Astrocyte (in vitro differentiated cells and primary cell): ENCODE measurements at places on chromosomes 4 and X. TPM values are rescaled to one million over a fixed set of nuclear protein-coding genes. Genes with fewer than 3 reads are reported as not detected.

MAGEB10 gene
- total RNA-seq = not detected in 2 replicates

SHROOM2 gene
- 15.9 and 16.0 TPM in 2 replicates for total RNA-seq

MAGEA8 gene
- not detected in 2 replicates for total RNA-seq

NOX1 gene
- not detected in 2 replicates for total RNA-seq

SRPX2 gene
- total RNA-seq = 39.3 and 50.1 TPM in 2 replicates

STK26 gene
- 64.7 and 69.4 TPM in 2 replicates for total RNA-seq

UCP1 gene
- 0.34 and 0.46 TPM in 2 replicates for total RNA-seq

NFKB1 gene
- 17.2 and 19.9 TPM in 2 replicates for total RNA-seq

MBTPS2 gene
- total RNA-seq = 18.8 and 19.8 TPM in 2 replicates

ARX gene
- total RNA-seq = not detected in 2 replicates

CAPN6 gene
- total RNA-seq = 3.9 and 9.4 TPM in 2 replicates

PLK4 gene
- total RNA-seq = 2.8 and 3.6 TPM in 2 replicates

PABPC1L2B gene
- total RNA-seq = 0.14 TPM in 1 of 2 replicates, not detected in the other

DNA sequence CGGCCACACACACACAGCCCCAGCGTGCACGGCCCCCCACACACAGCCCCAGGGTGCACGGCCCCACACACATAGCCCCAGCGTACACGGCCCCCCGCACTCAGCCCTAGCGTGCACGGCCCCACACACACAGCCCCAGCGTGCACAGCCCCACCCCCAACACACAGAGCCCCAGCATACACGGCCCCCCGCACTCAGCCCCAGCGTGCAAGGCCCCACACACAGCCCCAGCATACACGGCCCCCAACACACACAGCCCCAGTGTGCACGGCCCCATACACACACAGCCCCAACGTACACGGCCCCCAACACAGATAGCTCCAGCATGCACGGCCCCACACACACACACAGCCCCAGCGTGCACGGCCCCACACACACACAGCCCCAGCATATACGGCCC is 17.6 kb downstream of the GAK start:
- H3K36me3 ChIP-seq = peaks cover 3% of the 10 kb centered on the region
- no peak overlapping the region for H3K4me3 ChIP-seq
- H3K4me1 ChIP-seq = no peaks in the 10 kb centered on the region
- DNase-seq = no peak
- no peaks in the 10 kb centered on the region for H3K27me3 ChIP-seq

- no peaks in the 10 kb centered on the region for H3K27me3 ChIP-seq
- no peak overlapping the region for H3K4me3 ChIP-seq
- no peak for DNase-seq
- H3K27ac ChIP-seq = no peak overlapping the region
- H3K36me3 ChIP-seq = peaks cover 10% of the 10 kb centered on the region
- no peaks in the 10 kb centered on the region for H3K4me1 ChIP-seq
These were observed 74.2 kb downstream of the BEND4 start for GRCh38 chr4:42078184-42078801.

GRCh38 chr4:44313702-44314101 is 134.9 kb downstream of the KCTD8 start:
- H3K4me3 ChIP-seq = no peak overlapping the region
- H3K27ac ChIP-seq = no peak overlapping the region
- DNase-seq = peak; percentile 24
- H3K36me3 ChIP-seq = no peaks in the 10 kb centered on the region

DNA sequence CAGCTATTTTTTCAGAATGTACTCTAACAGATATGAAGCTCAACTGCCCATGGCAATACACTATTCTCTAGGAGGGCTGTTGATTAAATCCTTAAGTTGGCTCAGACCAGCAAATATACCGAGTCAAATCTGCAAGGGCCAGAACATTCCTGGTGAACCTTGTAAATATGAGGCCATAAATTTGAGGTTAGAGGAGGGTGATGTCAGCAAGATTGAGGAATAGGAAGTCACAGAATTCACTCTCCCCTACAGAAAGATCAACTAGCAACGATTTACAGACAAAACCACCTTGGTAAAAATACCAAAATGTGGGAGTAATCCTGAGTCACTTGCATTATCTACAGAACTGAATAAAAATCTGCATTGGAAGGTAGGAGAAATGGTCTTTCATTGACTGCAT is 399.3 kb downstream of the GPM6A start:
- no peaks in the 10 kb centered on the region for H3K27me3 ChIP-seq
- peaks cover 21% of the 10 kb centered on the region for H3K4me1 ChIP-seq
- peak; percentile 91 for DNase-seq

GRCh38 chr4:62953752-62954151 is 1455.5 kb downstream of the TECRL start:
- H3K27me3 ChIP-seq = no peaks in the 10 kb centered on the region
- DNase-seq = no peak
- H3K4me3 ChIP-seq = no peak overlapping the region
- H3K36me3 ChIP-seq = no peaks in the 10 kb centered on the region

DNA sequence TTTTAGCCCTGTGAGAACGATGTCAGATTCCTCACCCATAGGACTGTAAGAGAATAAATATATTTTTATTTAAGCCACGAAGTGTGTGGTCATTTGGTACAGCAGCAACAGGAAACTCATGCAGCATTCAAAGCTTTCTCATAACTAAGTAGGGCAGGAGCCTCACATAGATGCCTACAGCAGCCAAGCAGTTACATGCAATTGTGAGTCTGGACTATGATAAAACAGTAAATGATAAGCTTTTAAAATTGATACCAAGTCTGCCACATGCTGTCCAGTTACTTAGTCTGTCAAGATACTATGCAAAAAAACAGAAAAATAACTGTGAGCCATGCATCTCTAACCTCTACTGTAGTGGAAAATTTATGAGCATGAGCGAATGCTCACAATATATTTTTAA is 359.6 kb downstream of the HS3ST1 start:
- H3K4me1 ChIP-seq = peaks cover 4% of the 10 kb centered on the region
- H3K27ac ChIP-seq = no peak overlapping the region
- DNase-seq = no peak
- H3K36me3 ChIP-seq = no peaks in the 10 kb centered on the region
- H3K27me3 ChIP-seq = no peaks in the 10 kb centered on the region

DNA sequence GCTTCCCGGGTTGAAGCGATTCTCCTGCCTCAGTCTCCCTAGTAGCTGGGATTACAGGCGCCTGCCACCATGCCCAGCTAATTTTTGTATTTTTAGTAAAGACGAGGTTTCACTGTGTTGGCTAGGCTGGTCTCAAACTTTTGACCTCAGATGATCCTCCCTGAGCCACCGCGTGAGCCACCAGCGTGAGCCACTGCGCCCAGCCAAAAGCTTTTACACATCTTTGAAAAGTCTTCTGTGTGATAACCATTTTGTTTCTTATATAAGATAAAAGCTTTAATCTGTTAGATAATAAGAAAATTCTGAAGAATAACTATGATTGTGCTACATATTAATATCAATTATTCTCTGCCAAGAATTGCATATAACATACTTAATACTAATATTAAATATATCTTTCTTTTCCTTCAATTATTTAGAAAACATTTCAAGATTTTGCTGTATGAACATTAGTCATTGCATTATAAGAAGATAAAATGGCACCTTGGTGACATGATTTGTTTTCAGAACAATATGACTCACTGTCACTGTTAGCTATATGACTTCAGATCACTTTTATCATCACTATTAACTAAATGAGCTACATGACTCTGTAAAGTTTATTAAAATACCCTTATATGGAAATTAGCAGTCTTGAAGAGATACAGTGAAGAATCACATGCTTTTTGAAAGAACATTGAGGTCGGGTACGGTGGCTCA is 33.4 kb downstream of the RUFY3 start:
- DNase-seq = no peak
- no peaks in the 10 kb centered on the region for H3K36me3 ChIP-seq
- no peak overlapping the region for H3K4me3 ChIP-seq
- H3K27ac ChIP-seq = no peak overlapping the region

GRCh38 chrX:2700405-2701320 is 9.6 kb downstream of the CD99 start:
- no peak overlapping the region for H3K4me3 ChIP-seq
- no peaks in the 10 kb centered on the region for H3K27me3 ChIP-seq
- no peaks in the 10 kb centered on the region for H3K36me3 ChIP-seq
- H3K27ac ChIP-seq = no peak overlapping the region
- H3K4me1 ChIP-seq = peaks cover 51% of the 10 kb centered on the region

GRCh38 chr4:10951306-10951705 is 266.7 kb upstream of the CLNK start:
- H3K4me1 ChIP-seq = peaks cover 7% of the 10 kb centered on the region
- H3K27me3 ChIP-seq = peaks cover 6% of the 10 kb centered on the region
- no peak overlapping the region for H3K27ac ChIP-seq

DNA sequence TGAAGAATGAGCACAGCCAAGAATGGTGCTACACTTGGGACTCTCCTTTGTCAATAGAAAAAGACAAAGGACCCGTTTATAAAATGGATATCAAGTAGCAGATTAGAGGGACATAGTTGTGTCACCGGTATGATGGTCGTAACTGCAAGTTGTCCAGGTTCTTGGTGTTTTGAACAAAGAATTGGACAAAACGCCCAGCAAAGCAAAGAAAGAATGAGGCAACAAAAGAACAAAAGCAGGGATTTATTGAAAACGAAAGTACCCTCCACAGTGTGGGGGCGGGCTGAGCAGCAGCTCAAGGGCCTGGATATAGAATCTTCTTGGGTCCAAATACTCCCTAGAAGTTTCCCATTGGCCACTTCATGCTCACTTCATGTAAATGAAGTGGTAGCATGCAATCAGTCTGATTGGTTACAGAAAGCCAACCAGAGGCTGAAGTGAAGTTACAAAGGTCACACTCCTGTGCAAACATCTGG is 54.7 kb downstream of the SHROOM3 start:
- no peak overlapping the region for H3K4me3 ChIP-seq
- H3K27ac ChIP-seq = no peak overlapping the region
- H3K27me3 ChIP-seq = no peaks in the 10 kb centered on the region
- peaks cover 4% of the 10 kb centered on the region for H3K4me1 ChIP-seq

- DNase-seq = no peak
- no peaks in the 10 kb centered on the region for H3K4me1 ChIP-seq
- no peak overlapping the region for H3K27ac ChIP-seq
- H3K27me3 ChIP-seq = peaks cover 6% of the 10 kb centered on the region
- no peak overlapping the region for H3K4me3 ChIP-seq
- no peaks in the 10 kb centered on the region for H3K36me3 ChIP-seq
These were observed 263.3 kb upstream of the CLNK start for GRCh38 chr4:10947898-10948297.

- H3K4me3 ChIP-seq = no peak overlapping the region
- no peaks in the 10 kb centered on the region for H3K36me3 ChIP-seq
- H3K27me3 ChIP-seq = no peaks in the 10 kb centered on the region
- no peak overlapping the region for H3K27ac ChIP-seq
These were observed 174.2 kb upstream of the DMD start for GRCh38 chrX:33385546-33385945.

DNA sequence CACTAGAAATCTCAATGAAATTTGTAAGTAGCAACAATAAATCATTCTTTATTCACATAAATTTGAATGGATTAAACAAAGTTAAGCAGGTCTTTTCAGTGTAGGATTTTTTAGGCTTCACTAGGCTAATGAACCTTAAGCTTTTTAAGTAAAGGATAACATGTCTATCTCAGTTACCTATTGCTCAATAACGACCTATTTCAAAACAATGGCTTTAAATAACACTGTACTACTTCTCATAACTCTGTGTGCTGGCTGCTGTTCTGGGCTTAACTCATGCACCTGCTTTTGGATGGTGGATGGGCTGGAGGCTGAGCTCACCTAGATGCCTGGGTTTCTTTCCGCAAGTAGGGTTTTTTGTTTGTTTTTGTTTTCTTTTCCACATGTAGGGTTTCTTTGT is 495.0 kb upstream of the SLIT2 start:
- DNase-seq = no peak
- H3K36me3 ChIP-seq = no peaks in the 10 kb centered on the region
- H3K4me3 ChIP-seq = no peak overlapping the region
- H3K27me3 ChIP-seq = no peaks in the 10 kb centered on the region
- H3K27ac ChIP-seq = no peak overlapping the region
- no peaks in the 10 kb centered on the region for H3K4me1 ChIP-seq

GRCh38 chr4:6720202-6720699 is 4.3 kb downstream of the BLOC1S4 start:
- peak; percentile 20 for DNase-seq
- no peak overlapping the region for H3K27ac ChIP-seq
- H3K4me3 ChIP-seq = no peak overlapping the region
- H3K36me3 ChIP-seq = no peaks in the 10 kb centered on the region
- no peaks in the 10 kb centered on the region for H3K27me3 ChIP-seq

GRCh38 chrX:47313056-47313455 is 57.3 kb upstream of the ZNF157 start:
- H3K4me1 ChIP-seq = no peaks in the 10 kb centered on the region
- no peak overlapping the region for H3K27ac ChIP-seq
- H3K36me3 ChIP-seq = no peaks in the 10 kb centered on the region
- no peak for DNase-seq
- H3K27me3 ChIP-seq = no peaks in the 10 kb centered on the region

DNA sequence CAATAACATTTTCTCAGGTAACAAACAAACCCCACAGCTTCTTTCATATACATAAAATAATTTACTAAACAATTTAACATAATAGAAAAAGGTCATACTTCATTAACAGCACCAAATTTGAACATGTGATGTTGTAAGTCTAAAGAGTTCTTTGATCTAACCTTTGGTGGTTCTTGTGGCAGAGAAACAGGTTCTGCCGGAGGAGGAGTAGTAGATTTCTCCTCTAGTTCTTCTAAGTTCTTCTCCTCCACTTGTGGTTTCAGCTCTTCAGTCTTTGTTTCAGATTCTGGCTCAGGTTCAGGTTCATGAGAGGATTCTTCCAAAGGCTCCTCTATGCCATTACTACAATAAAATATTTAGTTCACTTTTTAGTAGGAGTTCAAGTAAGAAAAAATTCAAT is 18.3 kb downstream of the G3BP2 start:
- no peak for DNase-seq
- no peaks in the 10 kb centered on the region for H3K27me3 ChIP-seq
- H3K4me3 ChIP-seq = no peak overlapping the region
